Stimulated activated CD8-positive, alpha-beta memory T cell treated with anti-CD3 and anti-CD28 coated beads, Interleukin-15, amount 100 ng/mL, for 24 hours (primary cell): ENCODE measurements at places on chromosomes 3 and 15.

GRCh38 chr3:128328546-128329458, 137.9 kb downstream of the DNAJB8 start:
- no peak for DNase-seq

DNA sequence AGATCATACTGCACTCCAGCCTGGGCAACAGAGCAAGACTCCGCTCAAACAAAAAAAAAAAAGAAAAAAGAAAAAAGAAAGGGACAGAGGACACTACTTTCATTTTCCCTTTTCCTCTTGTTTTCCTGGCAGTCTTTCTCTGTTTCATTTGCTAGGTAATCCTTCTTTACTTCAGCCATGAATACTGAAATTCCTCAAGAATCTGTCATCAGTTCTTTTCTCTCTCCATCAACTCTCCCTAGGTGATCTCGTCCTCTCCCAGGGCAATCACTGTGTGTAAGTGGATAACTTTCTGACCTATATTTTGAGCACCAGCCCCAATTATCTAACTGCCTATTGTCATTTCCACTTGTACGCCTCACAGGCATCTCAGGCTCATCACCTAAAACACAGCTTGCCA, 51.5 kb downstream of the TTC23 start:
- DNase-seq = no peak

- no peak for DNase-seq
These were observed 261.4 kb downstream of the GBE1 start for GRCh38 chr3:81500039-81500438.

DNA sequence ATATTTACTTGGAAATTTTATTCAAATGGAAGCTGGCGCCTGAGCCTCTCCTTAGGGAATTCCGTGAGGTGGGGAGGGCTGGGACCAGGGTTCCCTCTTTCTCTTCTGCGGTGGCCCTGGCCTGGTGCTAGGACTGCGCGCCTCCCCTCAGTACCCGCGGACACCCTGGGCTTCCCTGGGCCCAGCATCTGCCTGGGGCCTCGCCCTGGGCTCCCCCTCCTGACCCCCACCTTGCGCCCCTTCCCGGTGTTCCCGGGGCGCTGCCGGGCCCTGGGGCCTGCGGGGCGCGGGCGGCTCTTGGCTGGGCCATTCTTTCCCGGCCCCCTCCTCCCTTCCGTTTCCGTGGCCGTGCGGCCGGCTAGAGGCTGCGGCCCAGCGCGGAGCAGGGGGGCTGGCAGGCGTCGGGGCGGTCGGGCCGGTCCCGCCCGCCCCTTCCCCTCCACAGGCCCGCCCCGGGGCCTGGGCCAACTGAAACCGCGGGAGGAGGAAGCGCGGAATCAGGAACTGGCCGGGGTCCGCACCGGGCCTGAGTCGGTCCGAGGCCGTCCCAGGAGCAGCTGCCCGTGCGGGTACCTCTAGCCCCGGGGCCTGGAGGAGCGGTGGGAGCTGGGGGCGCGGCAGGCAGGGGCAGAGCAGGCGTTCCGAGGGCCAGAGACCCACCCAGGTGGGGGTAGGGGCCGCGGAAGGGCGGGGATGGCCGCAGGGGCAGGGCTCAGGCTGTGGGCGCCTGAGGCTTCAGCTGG, at the start of gene FES:
FES (plus strand) TSS at position 529 of the 743 bp plus-strand sequence. CDS start 542 bp downstream, outside the sequence.
- no peak for DNase-seq

- DNase-seq = no peak
These were observed at the start of gene LAMB2 for GRCh38 chr3:49132437-49133225. TSS of gene LAMB2 (minus strand) at chr3:49133050. CDS start at chr3:49132867, 183 bp downstream.

GRCh38 chr3:108006077-108006771, 84.6 kb downstream of the CD47 start:
- DNase-seq = no peak

DNA sequence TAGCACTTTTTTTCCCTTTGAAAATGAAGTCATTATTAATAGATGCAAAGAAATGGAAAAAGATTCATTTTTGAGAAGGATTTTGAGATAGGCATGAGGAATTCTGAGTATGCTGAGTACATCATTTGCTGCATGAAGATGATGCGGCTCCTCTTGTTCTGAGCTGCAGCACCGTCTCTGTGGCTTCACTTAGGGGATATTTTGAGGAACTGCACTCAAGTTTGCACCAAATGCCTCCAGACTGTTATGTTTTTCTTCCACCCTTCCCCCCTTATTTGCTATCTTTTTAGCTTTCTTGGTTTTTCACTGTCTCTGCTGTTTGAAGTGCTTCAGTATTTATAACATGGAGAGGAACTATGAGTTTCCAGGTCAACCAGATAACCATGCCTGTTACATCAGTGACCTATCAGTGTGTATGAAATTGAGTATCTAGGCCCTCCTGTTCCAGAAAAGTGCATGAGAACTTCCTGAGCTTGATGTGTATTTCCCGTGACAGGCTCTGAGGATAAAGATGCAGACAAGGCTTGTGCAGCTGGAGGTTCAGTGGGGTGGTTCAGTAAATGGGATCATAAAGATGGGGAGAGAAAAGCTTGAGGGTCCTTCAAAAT, 128.7 kb downstream of the PDCD6IP start:
- DNase-seq = no peak

GRCh38 chr3:101036213-101036618, 43.0 kb upstream of the ABI3BP start:
- DNase-seq = no peak
